Activated naive CD4-positive, alpha-beta T cell treated with anti-CD3 and anti-CD28 coated beads, Interleukin-2, amount 10 ng/mL, durations not matched to agents 7 days and 5 days (primary cell): ENCODE measurements at places on chromosomes 2 and 18.

DNA sequence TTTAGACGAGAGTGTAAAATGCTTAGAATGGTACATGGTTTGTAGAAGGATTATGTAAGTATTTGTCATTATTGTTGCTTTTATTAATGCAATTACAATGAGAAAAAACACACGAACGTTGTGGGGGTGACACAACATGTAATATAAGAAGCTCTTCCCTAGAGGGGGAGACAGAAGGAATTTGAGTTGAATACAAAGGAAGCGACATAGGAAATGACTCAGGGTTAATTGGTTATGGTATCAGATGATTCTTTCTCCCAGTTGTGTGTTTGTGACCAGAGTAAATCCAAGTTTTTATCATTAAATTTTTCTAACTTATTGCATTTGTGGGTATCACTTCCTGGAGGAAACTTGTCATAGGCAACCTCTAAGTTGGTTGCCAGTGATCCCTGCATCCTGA lies 625.6 kb upstream of the CDH2 start:
- DNase-seq = no peak

- DNase-seq = no peak
Measured at GRCh38 chr2:10559101-10559500, 111.0 kb upstream of the ODC1 start.

DNA sequence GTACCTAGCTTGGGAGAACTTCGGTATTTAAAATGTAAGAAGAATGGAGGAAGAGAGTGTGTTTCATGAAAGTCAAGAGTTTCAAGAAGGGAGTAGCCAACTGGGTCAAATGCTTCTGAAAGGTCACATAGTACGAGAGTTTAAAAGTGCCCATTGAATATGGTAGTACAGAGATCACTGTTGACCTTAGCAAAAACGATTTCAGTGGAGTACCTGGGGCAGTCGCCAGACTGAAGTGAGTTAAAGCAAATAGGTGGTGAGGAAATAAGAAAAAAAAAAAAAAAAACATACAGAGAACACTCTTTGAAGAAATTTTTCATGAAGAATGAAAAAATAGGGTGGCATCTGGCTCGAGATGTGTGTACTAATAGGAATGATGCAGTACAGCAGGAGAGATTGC lies 11.5 kb downstream of the LIPT1 start:
- no peak for DNase-seq

DNA sequence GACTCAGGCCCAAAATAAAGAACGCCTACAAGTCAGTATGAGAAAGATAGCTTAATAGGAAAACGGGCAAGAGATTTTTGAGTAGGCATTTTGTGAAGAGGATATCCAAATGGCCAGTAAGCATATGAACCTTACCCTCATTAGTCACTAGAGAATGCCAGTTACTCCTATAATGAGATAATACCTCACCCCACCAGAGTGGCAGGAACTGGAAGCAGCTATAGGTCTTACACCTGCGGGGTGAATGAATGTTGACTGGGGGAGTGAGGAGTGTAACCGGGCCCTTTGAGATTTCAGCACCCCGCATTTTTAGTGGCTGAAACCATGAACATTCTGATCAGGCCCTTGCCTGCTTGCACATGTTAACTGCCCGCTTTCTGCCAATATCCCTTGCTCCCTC lies 7.5 kb upstream of the PTPN2 start:
- DNase-seq = no peak

DNA sequence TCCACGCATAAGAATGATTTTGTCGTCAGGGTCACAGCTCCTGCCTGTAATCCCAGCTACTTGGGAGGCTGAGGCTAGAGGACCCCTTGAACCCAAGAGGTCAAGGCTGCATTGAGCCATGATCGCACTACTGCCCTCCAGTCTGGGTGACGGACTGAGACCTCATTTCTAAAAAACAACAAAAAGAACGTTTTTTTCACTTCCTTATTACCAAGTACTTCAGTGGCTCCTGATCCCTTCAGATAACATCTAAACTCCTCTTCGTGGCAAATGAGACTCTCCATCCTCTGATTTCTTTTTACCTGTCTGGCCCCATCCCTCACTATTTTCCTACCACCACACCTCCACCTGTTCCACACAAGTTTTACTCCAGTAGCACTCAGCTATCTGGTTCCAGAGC lies 105.4 kb upstream of the TLK1 start:
- DNase-seq = no peak

- peak; percentile 90 for DNase-seq
Measured at GRCh38 chr2:68726608-68727367, 7.8 kb upstream of the ARHGAP25 start.

- DNase-seq = no peak
Measured at GRCh38 chr2:159133797-159134196, 152.7 kb downstream of the WDSUB1 start.

- no peak for DNase-seq
Measured at GRCh38 chr2:210195101-210195852, 24.1 kb upstream of the KANSL1L start.

- DNase-seq = peak; percentile 52
Measured at GRCh38 chr2:25312958-25313710, 28.6 kb downstream of the DNMT3A start.

DNA sequence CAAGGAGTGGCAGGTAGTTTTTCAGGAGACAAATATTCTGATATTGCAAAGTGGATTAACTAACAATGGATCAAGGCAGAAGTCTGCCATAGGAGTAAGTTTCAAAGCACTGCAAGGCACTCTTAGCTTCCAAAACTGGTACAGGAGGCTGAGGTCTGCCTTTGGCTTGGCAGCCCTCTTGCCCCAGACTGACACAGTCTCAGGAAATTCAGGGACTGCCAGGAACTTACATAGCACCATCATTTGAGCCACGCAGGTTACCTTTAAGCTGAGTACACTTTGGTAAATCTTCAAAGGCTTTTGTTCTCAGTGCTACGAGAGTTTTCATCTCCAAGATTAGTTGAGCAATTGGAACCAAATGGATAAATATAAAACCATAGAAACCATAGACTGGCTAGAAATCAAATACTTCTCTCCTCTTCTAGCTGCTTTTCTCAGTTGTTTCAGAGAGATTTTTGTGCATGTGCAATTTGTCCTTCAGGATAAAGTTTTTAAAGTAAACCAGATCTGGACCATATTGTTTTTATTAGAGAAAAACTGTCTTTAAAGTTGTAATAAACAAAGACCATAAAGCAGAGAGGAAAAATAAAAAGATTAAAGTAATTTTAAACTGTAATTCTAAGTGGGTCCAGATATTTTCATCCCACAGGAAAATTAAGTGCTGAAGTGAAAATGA lies 18.8 kb downstream of the ANKRD29 start:
- no peak for DNase-seq

GRCh38 chr2:37976411-37976810 lies 51.3 kb downstream of the RMDN2 start:
- no peak for DNase-seq

DNA sequence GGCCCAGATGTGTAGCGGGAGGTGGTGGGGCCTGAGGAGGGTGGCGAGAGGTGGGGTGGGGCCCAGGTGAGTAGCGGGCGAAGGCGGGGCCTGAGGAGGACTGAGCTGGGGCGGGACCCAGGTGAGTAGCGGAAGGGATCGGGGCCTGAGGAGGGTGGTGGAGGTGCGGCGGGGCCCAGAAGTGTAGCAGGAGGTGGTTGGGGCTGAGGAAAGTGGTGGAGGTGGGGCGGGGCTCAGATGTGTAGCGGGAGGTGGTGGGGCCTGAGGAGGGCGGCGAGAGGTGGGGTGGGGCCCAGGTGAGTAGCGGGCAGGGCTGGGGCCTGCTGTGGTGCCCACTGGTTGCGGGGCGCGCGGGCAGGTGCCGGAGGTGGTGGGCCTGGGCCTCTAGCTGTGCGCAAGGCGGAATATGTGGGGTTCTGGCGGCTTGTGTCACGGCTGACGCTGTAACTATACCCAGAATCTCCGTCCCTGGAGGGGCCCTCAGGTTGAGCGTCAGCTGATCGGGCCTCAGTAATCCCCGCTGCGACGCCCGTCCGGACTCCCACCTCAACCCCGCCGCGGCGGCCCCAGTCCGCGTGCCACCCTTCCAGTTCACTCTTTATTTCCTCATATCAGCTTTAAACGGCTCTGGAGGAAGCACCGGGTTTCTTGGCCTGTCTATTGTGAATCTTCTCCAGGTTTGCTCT lies 866 bp upstream of the SF3B6 start:
- no peak for DNase-seq

DNA sequence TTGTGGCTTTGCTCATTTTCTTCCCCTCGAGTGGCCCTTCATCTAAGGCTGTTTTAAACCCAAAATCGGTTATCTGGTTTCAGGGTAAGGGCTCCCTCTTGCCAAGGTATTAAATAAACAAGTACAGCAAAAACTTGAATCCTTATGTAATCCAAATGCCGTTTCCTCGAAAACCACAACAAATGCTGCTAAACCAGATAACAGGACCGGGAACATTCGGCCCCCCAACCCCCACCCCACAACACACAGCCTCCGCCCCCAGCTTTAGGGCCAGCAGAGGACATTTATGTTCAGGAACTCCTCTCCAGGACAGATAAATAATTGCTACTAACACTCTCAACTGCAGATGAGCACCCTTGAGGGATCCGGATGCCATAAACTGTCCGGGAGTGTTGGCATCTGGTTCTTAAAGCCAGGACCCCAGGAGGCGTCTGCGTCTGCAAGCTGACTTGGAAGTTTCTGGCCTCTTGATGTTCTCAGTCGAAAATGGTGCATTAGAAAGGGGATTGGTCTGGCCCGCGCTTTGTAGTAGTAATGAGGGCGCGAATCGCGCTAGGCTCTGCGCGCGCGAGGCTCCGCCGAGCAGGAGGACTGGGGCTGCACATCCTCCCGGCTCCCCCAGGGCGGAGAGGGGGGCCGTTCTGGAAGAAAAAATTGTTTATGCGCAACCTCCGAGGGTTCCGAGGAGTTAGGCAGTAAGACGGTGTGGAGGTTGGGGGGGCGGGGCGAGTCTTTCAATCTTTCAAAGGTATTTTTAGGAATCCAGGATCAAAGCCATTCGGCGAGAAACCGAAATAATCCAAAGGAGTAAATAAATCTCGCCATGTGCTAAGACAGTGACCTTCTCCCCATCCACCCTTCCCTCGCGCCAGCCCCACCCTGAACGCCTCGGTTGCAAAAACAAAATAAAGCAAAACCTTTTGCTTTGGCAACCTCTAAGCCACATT lies 3.9 kb upstream of the ID2 start:
- DNase-seq = peak; percentile 60

DNA sequence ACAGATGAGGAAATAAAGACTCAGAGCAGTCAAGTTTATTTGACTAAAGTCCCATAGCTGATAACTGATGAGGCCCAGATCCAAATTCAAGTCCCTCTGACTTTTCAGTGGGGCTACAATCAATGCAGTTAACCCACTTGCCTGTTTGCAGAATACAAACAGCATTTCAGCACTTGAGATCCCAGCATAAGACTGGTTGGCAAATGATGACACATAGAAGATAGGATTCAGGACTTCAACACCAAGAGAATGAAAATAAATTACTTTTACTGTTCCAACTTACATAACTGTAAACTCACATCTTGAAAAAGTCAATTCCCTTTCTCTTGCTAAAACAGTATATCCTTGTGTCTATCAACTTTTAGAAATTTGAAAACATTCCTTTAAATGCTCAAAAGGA lies 61.2 kb downstream of the CCDC93 start:
- no peak for DNase-seq

DNA sequence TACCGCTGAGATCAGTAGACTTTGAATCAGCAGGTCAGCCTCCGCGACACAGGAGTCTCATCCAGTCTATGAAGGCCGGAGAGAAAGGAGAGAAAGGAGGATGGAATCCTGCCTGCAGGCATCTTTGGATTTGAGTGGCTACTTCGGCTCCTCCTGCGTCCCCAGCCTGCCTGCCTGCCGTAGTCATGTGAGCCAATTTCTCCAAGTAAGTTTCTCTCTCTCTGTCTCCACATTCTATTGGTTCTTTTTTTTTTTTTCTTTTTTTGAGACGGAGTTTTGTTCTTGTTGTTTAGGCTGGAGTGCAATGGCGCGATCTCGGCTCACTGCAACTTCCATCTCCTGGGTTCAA lies 16.7 kb downstream of the PDCD1 start:
- DNase-seq = no peak

GRCh38 chr18:29041976-29042375 lies 865.0 kb upstream of the CDH2 start:
- DNase-seq = no peak

- DNase-seq = no peak
Measured at GRCh38 chr2:95345081-95345562, 48.0 kb downstream of the KCNIP3 start.

DNA sequence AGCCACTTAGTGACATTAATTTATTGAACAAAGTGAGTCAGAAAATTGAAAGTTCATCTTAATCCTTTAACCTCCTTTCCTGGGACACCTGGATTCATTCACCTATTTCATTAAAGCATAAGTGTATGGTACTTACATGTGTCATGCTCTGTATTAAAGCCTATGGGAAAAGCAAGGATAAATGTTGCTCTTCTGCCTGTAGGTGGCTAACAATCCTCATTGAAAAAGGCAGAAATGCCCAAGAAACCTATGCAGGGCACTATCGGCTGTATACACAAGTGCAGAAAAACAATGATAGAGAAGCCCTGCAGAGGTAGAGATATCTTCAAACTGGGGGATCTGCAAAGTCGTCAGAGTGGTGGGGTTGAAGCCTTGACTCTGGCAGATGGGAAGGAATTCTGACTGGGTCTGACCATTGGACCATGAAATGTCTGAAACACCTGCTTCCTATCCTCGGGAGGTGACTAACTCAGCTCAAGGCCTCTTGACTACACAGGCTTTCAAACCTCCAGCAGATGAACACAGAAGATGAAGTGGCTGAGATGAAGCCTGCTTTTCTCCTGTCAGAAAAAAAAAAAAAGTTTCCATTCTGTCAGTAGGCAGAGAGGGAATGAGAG lies 83.1 kb downstream of the DCC start:
- no peak for DNase-seq

DNA sequence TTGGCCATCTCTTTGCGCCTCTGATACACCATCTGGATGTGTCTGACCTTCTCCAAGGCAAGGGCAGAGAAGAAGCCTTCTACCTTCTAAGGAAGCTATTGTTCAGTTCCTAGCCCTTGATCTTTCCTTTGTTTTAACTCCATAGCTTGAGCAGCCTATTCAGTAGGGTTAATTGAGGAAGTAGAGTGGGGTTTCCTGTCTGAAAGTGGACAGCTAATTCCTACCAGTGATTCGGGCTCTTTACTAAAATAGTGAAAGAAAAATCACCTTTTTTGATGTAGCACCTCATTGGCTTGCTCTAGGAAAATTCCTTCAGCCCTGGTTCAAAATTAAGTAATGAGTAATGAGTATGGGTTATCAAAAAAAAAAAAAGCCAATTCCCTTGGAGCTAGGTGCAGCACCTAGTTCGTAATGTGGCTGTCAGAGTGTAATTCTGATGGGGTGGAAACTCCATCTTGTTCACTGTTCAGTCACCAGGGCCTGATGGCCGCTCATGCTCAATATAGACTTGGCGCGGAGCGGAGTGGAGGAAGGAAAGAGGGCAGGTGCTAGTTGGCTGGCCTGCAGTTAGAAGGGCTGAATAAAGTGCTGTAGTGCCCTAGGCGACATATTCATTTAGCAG lies 2.9 kb upstream of the MGAT5 start:
- no peak for DNase-seq

GRCh38 chr2:168992591-168993349 lies 38.4 kb downstream of the ABCB11 start:
- no peak for DNase-seq
